Fibroblast of skin of left quadriceps (primary cell): ENCODE measurements at places on chromosomes 3 and 15.

DNA sequence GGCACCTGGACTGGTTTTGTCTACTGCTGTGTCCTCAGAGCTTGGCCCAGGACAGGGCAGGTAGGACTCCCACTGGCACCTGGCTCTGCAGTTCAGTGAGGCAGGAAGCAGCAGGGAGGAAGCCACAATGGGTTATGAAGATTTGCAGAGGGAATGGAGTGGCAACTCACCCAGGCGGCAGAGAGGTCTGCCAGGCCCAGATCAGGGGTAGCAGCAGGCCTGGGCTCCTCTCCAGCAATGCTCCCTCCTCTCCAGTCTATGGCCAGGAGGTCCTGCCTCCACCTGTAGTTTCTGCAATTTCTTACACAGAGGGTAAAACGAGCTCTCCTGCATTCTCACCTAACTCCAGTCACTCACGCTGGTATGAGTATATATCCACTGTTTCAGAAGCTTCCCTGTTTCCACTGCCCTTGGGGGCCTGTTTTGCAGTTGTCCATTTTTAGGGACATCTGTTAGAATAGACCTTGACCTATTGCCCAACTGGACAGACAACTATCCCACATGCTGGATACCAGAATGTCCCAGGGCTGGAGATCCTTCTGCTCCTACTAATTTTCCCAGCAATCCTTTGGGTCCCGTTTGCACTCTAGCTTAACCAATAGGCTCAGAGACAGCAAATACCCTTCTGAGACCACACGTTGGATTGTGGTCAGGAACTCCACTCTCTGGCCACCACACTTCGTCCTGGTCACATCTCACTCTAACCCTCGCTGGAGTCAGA lies 35.2 kb downstream of the HMCES start:
- DNase-seq = no peak

GRCh38 chr3:72018343-72018984 lies 233.5 kb upstream of the PROK2 start:
- DNase-seq = no peak

DNA sequence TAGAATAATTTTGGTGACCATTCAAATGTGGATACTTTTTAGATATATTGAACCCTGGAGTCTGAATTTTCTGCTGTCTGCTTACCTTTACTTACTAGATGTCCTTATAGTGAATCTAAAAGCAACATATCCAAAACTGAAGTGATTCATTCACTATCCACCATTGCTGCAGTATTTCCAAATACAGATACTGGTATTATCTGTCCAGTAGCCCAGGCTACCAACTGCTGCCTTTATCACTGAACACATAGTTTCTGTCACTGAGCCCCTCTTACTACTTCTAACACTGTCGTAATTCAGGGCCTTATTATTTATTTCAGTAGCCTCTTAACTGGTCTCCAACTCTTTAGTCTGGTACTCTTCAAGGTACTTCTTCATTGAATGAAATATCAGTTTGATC lies 49.2 kb downstream of the SLMAP start:
- no peak for DNase-seq

GRCh38 chr15:27668471-27669220 lies 430.5 kb downstream of the OCA2 start:
- DNase-seq = no peak
